ENCODE measurements at places on chromosomes 7 and 10.

DNA sequence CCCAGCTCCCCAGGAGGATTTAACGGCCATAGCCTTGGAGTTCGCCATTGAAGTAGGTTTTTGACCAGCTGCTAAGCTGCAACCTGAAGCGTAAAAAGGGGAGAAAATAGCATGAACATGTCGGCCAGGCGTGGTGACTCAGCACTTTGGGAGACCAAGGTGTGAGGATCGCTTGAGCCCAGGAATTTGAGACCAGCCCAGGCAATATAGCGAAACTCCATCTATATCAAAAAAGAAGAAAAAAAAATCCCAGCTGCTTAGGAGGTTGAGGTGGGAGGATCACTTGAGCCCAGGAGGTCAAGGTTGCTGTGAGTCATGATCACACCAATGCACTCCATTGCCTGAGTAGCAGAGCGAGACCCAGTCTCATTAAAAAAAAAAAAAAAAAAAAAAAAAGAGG is 32.2 kb upstream of the MCU start:
- no peak for DNase-seq

GRCh38 chr7:24884401-24884800 is 95.6 kb downstream of the OSBPL3 start:
- DNase-seq = no peak

GRCh38 chr7:150727381-150727780 is 9.8 kb upstream of the GIMAP5 start:
- no peak for DNase-seq

DNA sequence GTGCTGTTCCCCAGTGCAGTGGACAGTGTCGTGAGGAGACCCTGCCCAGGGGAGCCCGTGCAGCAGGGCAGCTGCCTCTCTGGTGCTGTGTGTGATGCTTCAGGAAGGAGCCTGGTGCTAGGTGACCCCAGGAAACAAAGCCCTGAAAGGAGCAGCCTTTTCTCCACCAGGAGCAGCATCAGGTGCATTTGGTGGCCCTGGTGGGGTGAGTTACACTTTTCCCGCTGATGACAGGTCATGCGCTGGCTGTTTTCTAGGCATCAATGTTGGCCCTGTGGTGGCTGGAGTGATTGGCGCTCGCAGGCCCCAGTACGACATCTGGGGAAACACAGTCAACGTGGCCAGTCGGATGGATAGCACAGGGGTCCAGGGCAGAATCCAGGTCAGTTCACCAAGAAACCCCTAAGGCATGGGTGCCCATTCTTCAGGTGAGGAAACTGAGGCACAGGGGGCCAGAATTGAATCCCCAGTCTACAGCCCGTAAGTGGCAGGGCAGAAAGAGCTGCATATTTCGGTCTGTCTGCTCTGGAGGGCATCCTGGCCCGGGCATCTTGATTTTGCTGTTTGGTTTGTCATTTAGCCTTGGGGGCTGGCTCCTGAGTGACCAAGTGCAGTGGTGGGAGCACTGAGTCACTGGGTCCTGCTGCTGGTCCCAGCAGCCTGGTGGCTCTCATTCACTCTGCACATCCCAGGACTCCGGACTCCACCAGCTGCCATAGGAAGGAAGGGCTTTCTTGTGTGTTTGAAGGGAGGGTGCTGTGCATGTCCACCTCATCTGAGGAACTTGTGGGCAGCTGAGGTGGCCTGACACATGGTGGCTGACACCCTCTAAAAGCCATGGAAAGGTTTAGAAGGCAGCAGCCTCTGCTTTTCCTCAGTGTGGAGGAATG is 136.3 kb downstream of the ADCY1 start:
- DNase-seq = no peak

GRCh38 chr10:89494575-89494974 is 40.8 kb downstream of the SLC16A12 start:
- DNase-seq = no peak

DNA sequence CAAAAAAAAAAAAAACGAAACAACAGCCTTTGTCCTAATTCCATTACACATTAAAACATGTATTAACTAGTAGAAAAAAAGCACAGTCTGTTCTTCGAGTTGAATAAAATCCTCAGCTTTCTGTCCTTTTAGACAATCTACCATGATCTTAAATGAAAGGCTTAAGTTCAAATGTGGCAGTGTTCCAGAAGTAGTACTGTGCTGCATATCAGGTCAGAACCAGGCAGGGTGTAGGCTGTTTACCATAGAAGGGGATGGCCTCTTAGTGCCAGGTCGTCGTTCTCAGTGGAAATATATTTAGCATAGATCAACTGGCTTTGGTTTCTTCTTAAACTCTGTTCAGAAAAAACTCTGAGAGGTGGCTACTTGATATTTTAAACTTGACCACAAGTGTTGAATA is 612.0 kb downstream of the CNTNAP2 start:
- DNase-seq = no peak

DNA sequence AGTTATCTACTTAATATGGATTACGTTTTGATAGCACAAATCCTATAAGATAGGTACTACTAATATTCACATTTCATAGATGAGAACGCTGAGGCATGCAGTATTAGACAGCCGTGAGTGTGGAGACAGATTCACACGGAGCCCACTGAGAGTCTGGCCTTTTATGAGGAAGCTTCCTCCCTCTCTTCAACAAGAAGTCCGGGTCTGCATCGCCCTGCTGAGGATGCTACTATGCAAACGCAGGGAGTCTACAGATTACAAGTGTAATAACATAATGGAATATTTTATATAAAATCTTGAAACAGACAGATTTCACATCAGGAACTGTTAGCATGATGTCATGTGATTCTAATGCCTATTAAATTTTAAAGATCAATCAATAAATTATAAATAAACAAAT is 255.9 kb upstream of the GLI3 start:
- DNase-seq = no peak

- no peak for DNase-seq
Measured at GRCh38 chr10:20993830-20994527, 96.9 kb upstream of the NEBL start.

DNA sequence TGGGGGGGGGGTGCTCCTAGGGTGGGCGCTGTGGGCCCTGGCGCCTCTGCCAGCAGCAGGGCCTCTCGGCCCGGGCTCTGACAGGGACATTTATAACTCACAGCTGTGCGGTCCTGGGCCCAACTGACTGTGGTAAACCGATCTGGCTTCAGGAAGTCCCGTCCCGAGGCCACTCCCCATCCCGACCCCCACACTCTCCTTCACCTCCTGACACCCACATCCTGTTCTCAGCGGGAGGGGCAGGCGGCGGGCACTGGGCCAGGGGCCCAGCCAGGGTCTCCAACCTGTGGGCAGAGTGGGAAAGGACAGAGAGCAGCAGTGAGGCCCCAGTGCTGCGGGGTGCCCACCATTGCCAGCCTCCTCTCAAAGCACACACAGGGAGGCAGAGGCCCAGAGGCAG is 69.1 kb downstream of the ZMIZ1 start:
- DNase-seq = peak; percentile 58

- DNase-seq = no peak
Measured at GRCh38 chr7:37901890-37902524, 14.6 kb downstream of the SFRP4 start.
